ENCODE measurements at places on chromosomes 12 and 14.

GRCh38 chr12:5881666-5882065, 63.4 kb downstream of the ANO2 start:
- DNase-seq = no peak

- no peak for DNase-seq
Measured at GRCh38 chr12:127629066-127629820, 637.7 kb upstream of the TMEM132C start.

- DNase-seq = no peak
Measured at GRCh38 chr12:89230376-89231315, 121.7 kb downstream of the DUSP6 start.

DNA sequence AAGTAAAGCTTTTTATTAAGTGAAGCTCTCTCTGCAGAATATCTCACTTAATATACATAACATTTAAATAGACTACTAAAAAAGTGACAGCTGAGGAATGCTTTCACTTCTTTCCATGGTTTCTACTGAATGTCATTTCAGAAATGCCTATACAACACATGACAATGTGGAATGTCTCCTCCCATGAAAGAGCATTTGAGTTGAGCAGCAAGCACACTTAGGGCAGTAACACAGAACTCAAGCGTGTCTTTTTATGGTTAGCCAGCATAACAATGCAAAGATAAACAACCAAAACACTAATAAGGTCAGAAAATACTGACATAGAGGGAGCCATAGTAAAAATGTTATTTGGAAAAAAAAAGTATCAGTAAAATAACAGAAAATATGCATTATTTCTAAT, 9.4 kb downstream of the PPP1R12A start:
- DNase-seq = no peak

DNA sequence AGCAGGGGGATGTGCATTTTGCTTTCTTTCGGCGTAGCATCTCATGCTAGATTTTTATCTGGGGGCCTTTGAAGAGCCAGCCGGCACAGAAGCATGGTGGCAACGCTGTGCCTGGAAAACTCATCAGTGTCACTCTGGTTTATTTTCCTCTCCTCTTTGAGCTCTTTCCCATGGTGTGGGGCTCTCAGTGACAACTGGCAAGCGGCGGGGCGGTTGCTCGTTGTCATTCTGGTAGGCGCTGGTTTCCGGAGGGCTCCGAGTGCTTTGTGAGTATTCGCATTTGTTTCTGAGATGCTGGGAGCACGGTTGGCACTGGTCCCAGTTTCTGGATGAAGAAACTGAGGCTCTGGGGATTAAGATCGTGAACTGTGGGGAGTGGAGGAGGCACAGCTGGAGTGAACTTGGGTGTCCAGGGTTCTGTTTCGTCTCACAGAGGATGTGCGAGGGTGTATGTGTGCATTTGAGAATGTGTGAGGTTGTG, 23.3 kb downstream of the TPCN1 start:
- DNase-seq = no peak

DNA sequence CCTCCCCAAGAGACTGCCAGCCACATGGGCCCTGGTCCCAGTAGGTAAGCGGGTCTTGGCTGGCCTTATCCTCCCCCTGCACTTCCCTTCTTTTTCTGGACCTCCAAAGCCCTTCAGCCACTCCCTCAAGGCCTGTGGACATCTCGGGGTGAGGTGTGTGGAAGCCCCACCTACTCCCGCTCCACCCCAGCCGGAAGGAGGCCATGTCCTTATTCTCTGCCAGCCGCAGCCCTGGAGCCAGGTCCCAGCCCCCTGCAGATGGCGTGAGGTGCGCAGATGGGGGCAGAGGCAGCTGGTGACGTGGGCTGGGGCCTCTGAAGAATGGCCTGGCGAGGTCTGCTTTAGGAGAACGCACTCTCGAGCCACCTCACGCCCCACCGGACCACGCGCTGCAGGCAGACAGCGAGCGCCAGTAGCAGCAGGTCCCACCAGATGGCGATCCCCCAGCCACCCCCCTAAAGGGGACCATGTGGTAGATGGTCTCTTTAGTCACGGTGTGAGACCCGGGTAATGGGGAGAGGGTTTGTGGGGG, 167.1 kb downstream of the TSPAN9 start:
- DNase-seq = no peak

- DNase-seq = no peak
Measured at GRCh38 chr12:62301080-62301798, 41.0 kb downstream of the USP15 start.

DNA sequence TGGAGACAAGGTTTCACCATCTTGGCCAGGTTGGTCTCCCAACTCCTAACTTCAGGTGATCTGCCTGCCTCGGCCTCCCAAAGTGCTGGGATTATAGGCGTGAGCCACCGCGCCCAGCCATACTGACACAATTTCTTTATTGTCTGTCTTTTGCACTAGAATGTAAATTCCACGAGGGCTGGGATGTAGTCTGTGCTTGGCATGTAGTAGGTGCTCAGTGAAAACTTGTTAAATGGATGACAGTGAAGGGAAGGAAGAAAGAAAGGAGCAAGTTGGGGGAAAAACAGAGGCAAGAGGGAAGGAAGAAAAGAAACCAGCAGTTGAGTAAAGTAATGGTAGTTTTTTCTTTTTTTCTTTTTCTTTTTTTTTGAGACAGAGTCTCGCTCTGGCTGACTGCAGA, 53.1 kb downstream of the LIMA1 start:
- no peak for DNase-seq

GRCh38 chr14:64572386-64573104, 22.8 kb downstream of the PPP1R36 start:
- DNase-seq = no peak

DNA sequence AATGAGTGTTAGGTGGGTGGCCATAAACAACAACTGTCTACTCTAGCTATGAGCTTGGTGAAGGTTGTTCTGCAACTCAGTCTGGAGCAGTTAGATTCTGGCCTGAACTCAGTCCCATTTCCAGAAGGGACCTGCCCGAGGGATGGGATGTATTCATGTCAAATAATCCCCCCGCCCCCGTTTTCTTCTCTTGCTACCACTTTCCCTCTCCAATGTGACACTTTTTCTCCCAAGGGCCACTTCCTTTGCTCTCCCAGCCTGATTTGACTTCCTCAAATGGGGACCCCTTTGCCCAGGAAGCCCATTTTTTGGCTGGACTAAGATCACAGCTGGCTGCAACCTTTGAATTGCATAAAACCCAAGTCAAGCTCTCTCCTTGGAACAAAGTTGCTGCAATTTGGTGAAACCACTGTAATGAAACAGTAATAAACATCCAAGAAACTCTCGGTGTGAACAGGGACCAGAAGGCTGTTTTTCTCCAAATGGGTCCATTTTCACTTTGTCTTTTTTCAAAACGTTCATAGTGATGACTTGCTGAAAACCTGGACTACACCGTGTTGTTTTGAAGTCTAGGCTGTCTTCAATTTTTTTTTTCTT, 137.2 kb upstream of the GSC start:
- no peak for DNase-seq
